Stimulated activated CD4-positive, alpha-beta T cell treated with anti-CD3 and anti-CD28 coated beads, Interleukin-12 subunit alpha, Interleukin-12 subunit beta, amount 100 ng/mL, for 4 hours (primary cell): ENCODE measurements at places on chromosomes 7 and 10.

GRCh38 chr7:67900456-67900855 is 903.8 kb downstream of the TYW1 start:
- DNase-seq: no peak

DNA sequence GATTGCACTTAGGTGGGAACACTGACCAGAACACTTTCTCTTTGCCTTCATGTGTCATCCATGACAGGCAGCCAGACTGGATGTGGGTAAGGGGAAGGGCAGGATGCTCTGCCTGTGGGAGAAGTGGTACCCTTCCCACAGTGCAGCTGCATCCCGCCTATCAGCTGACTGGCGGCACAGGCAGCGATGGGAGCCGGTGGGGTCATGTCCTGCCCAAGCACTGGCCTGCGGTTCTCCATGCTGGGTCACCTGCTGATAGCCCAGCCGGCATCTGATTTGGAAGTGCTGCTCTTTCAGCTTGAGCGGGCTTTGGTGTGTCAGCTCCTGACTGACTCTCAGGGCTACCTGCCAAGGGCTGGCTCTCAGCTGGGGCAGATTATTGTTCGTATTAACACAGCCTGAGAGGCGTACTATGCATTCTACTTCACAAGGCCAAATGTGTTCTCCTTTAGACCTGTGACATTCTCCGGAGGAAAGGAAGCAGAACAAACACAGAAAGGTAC is 105.2 kb upstream of the PDLIM1 start:
- no peak for DNase-seq

GRCh38 chr7:155483245-155483644 is 25.3 kb downstream of the EN2 start:
- DNase-seq: no peak

DNA sequence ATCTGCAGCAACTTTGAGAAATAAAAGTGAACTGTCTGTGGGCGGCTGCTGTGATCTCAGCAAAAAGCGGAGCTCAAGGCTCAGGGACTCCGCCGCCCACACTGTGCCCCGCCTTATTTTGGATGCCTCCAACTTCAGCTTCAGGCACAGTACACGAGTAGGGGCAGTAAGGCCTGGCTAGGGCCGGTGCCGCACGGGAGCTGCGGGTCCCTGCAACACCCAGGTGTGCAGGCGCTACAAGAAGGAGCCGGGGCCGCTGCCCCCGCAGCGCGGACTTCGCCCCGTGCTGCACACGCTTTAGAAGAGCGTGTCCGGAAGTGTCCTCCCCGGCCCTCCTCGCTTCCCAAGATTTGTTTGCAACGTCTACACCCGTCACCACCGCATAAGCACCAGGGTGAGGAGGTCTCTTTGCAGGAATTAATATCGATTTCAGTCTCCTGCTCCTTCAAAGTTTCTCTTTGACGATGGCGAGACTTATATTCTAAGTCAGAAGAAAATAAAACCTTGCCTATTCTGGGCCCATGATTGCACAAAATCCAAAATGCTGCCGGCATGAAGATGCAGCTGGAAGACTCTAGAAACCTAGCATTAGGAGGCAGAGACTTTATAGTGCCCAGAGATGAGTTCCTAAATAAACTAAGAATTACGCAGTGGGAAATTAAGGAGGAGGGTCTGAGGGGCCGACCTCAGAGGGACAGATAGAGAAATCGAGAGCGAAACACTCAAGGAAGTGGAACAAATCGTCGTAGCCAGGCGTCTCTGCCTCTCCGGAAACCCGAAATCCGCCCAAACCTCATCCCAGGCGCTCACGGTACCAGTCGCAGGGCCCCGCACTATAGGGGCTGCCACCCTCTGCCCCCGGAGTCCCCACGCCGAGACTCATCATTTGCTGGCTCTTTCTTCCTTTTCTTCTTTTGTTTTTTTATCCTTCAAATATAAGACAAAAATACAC is 6.4 kb downstream of the VAX1 start:
- DNase-seq: no peak

- DNase-seq: no peak
Measured at GRCh38 chr7:41292487-41292886, 410.4 kb downstream of the INHBA start.
